ENCODE measurements at places on chromosomes 4 and X.
A peak's percentile ranks its signal among the peaks of the same experiment; 100 is the strongest.

DNA sequence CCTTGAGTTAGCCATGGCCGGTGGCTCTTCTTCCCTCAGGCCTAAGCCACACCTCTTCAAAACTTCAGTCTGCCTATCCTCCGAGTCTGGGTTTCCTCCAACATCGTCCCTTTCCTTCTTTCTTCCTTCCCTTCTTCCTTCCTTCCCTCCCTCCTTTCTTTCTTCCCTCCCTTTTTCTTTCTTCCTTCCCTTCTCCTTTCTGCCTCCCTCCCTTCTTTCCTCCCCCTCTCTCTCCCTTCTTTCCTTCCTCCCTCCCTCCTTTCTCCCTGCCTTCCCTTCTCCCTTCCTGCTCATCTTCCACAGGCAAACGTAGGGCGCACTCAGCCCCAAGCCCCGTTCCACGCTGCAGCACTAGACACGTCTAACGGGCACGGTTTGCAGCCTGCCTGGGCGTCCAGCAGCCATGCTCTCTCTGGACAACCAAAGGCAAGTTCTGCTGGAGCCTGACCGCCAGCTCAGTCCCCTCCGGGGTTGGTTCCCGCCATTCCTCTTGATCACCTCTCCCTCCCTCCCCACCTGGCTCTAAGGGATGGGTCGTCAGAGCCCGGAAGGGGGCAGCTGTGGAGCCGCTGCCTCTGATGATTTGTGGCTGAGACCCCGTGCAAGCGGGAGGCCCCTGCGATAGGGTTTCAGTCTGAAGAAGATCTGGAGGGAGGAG lies 34.1 kb upstream of the CLDN24 start:
- no peak for DNase-seq

DNA sequence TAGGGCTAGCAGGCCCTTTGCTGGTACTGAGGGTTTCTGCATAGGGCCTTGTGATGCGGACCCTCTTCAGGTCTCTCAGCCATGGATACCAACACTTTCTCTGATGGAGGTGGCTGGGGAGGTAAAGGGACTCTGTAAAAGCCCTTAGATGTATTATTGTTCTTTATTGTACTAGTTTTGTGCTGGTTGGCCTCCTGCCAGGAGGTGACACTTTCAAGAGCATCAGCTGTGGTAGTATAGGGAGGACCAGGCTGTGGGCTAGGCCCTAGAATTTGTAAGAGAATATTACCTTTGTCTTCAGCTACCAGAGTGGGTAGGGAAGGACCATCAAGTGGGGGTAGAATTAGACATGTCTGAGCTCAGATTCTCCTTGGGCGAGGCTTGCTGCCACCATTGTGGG lies 936.3 kb downstream of the CENPC start:
- DNase-seq = no peak

GRCh38 chrX:108087792-108088191 lies 3.5 kb downstream of the PSMD10 start:
- no peak for DNase-seq

DNA sequence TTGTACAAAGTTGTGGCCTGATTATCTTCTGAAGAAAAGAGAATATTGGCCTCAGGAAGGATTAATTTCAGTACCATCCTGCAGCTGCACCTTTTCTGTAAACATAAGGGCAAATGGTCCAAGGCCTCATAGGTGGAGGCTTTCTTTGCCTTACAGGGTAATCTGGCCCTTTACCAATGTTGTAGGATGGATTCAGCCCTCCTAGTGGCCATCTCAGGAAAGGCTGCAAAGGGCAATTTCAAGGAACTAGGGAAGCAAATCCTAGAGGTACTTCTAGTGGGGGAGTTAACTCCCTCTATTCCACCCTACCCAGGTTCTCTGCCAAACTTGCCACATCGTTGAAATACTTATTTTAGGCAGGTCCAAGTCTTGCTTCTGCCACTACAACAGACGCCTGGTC lies 57.6 kb downstream of the UGT2B11 start:
- no peak for DNase-seq

- no peak for DNase-seq
Observed at GRCh38 chrX:96721354-96721753, 36.7 kb downstream of the DIAPH2 start.

GRCh38 chr4:55635741-55636655 lies at the start of gene NMU:
NMU (minus strand) TSS chr4:55636298; CDS start chr4:55636192, 106 bp downstream.
- DNase-seq = peak; percentile 30

DNA sequence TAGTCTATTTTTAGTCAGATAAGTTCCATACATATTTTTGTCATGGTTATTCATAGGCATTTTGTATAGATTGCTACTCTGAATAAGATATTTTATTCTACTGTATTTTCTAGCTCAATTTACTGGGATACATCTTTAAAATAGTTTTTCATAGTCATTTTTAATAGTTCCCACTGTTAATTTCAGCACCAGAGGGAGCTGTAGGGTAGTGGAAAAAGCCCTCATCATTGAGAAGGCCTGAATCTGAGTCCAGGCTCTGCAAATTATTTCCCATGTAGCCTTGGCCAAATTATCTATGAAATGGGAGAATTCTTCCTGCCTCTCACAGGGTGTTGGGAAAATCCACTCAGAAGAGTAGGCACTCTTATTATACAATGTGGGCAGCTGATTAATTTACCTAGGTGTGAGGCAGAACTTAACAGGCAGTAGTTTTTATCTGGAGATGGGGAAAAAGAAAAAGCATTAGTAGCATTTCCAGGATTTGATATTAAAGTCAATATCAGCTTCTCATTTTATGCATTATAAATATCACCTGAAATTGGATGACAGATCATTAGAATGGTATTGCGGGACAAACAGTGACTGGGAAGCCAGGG lies 102.9 kb upstream of the PAQR3 start:
- DNase-seq = no peak

- no peak for DNase-seq
Observed at GRCh38 chr4:174437324-174437723, 85.0 kb downstream of the HPGD start.

DNA sequence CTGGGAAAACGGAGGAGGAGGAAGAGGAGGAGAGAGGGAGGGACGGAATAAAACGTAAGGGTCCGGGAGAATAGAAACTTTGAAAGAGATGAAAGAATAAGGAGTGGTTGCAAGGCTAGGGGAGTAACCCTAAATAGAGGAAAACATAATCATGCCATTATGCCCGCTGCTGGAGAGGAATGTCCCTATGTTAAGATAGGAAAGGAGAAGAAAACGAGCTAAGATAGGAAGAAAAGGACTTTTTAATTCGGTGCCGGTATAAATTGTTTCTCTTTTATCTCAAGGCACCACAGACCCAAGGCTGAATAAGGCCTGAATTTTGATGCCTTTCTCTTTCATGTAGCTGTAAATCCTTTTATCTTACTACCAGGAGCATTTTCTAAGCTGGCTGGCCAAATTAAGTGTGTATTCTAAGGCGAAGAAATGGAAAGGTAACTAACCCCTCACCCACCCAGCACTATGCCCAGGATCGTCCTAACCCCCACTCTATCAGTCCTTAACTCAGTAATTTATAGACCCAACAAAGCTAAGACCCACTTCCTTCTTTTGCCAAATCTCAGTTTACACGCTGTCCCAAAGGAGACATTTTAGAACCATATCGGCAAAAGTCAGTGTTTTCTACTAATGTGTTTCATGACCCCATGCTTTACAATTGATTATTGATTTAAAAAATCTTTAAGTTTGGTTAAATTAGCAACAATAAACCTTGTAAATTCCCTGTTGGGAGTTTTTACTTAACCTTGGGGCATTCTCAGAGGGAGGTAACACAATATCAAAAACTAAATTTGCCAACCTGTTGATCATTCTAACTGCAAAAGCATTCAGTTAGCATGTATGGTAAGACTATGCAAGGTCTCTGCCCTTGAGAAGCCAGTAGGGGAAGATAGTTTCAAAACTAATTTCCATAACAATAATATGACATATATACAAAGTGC lies 1.1 kb upstream of the CUL4B start:
- DNase-seq = peak; percentile 3

GRCh38 chrX:39772057-39772832 lies 325.5 kb downstream of the BCOR start:
- DNase-seq = peak; percentile 55

DNA sequence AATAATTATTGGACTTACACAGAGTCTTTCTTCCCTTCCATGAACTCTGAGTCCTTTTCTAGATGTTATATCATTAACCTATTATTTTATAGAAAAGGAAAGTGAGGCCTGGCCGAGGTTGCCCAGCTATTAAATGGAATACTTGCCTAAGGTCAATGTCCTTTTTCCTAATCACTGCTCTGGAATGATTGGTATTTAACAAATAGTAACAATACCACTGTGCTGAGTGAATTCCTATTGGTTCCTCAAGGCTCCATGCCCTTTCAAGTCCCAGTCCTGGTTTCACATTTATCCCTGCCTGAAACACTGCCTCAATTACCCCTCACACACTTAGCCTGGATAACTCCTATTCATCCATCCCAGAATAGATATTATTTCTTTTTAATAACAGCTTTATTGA lies 6.2 kb downstream of the TCEAL9 start:
- no peak for DNase-seq

DNA sequence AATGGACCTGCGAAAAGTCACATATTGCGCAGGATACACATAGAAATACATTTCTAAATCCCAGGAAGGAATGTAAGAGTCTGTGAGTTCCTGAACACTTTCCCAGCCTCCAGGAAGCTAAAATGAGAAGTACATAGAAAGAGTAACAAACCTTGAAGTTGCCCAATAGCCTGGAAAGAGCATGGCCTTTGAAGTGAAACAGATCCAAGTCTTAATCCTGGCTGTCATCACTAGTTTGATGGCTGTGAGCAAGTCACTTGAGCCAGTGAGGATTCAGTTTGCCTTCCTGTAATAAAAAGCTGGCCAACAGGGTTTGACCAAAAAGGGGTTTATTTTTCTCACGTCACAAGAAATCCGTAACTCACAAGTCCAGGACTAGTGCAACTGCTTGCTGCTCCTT lies 69.8 kb downstream of the ARHGEF38 start:
- DNase-seq = no peak

DNA sequence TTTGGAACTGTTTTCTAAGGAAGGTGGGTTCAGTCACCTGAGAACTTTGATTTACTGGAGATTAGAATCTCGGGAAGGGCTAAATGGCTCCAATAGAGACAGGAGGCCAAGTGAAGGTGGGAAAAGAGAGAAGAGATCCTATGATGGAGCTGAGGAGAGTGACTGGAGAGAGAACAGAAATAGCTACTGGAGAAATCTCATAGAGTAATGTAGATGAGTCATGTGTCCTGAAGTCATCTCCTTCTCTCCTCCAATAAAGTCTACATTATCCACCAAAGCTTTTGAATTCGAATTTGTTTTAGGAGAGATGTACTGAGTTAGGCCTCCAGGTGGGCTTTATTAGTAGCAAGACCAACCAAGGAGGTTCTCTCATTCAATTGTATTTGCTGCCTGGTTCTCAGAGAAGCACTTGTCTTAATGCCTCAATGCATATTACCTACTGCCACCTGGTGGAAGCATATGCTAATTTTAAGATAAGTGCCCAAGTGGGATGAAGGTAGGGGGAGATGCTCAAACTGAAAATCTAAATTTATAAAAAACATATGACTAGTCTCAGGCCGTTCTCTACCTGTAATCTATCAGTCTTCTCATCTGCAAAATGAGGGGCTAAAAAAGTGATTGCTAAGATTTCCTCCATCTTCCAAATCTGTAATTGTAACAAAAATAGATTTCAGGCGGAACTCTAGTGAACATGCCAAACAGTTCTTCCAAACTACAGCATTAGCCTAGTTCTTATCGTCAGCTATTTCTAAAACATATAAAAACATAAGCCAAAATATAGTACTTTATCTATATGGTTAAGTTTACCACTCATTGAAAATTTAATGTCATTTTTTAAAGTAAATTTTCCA lies 24.4 kb downstream of the TXK start:
- no peak for DNase-seq

- DNase-seq = no peak
Observed at GRCh38 chrX:102684772-102685520, 27.3 kb upstream of the GPRASP2 start.

DNA sequence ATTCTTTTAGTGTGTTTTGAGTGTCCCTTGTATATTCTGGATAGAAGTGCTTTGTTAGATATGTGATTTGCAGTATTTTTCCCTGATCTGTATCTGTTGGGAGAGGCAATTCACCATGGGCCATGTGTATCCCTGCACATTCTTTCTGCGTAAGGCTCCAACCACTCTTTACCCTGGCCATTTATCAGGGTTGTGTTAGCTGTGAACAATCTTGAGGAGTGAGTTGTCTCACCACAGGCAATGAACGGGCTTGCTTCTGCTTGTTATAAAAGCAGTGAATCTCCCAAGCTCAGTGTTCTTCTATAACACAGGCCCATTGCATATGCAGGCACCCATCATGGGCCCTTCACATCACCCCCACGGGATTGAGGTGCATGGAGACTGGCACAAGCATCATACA lies 18.9 kb upstream of the SMIM10 start:
- DNase-seq = no peak

GRCh38 chrX:115017455-115017854 lies at the start of gene IL13RA2:
IL13RA2 (minus strand) TSS chrX:115017616; CDS start chrX:115017269, 347 bp downstream.
- no peak for DNase-seq

DNA sequence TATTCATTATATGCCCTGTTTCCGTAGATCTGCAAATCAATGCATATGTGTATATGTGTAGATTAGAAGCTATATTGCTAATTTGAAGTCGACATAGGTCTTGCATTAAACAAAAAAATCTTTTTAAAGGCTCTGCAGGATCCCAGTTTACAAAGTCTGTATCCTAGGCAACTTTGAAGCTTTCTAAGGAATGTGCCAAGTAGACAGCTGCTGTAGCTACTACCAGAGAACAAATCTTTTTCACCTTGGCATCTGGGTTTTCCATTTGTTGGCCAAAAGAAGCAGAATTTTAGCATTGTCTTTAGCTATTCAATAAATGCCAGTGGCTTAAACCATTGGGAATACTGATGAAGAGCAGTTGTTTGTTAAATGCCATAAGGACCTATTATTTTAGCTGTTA lies 88.0 kb downstream of the NAA11 start:
- DNase-seq = no peak

DNA sequence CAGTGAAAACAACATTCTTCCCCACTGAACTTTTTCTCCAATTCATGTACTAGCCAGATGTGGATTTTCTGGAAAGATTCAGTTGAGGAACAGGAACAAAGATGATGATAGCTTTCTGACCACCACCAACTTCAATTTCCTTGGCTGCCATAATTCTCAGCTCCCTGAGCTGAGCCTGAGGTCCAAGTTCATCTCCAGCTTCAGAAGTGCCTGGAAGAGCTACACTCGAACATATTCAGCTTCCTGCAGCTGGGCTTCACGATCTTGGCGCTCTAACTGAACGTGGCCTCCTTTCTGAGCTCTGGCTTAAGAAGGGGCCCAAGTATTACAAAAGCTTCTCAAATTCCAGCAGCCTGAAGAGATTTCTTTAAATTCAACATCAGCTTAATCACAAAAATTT lies 83.9 kb downstream of the QDPR start:
- DNase-seq = no peak

DNA sequence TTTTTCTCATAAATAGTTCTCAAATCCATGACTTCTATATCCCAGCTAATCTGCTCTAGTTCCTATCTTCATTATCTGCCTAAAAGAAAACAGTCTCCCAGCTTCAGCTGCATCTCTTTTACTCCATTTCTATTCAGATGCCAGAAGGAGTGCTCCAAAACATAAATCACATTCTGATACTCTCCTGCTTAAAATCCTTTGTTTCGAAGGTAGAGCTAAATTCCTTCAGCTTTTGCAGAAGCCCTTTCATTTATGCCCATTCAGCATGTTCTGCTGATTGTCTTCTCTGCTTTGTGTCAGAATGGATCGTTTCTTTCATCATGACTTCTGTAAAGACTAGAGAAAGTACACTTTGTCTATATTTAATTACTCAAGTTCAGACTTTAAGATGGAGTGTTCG lies 440.1 kb upstream of the SMIM31 start:
- DNase-seq = no peak

Data from CD4-positive, alpha-beta T cell treated with Interferon alpha-2 for 1 hour (primary cell).